ENCODE measurements at places on chromosomes 1 and 21. TPM values are rescaled to one million over a fixed set of nuclear protein-coding genes. Genes with fewer than 3 reads are reported as not detected.

Gene GSTM5
- total RNA-seq = not detected

Gene EFNA1
- total RNA-seq = not detected

Gene XCL2
- 2.7 TPM for total RNA-seq

Gene BNIPL
- total RNA-seq = 1.4 TPM

Gene KCNE2
- total RNA-seq = not detected

Gene AADACL3
- total RNA-seq = not detected

Gene MROH9
- total RNA-seq = not detected

Gene PKP1
- total RNA-seq = not detected

Gene LCE2B
- not detected for total RNA-seq

Gene VWA1
- 7.7 TPM for total RNA-seq

DNA sequence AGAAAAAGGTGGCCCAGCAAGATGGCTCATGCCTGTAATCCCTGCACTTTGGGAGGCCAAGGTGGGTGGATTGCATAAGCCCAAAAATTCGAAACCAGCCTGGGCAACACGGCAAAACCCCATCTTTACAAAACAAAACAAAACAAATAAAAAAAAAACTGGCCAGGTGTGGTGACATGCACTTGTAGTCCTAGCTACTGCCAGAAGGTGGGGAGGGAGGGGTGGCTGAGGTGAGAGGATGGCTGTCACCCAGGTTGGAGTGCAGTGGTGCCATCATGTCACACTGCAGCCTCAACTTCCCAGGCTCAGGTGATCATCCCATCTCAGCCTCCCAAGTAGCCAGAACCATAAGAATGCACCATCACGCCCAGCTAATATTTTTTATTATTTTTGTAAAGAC, 22.8 kb downstream of the RERE start:
- no peak for DNase-seq

- DNase-seq = no peak
These were observed 49.3 kb downstream of the SCP2 start for GRCh38 chr1:52976183-52977035.

DNA sequence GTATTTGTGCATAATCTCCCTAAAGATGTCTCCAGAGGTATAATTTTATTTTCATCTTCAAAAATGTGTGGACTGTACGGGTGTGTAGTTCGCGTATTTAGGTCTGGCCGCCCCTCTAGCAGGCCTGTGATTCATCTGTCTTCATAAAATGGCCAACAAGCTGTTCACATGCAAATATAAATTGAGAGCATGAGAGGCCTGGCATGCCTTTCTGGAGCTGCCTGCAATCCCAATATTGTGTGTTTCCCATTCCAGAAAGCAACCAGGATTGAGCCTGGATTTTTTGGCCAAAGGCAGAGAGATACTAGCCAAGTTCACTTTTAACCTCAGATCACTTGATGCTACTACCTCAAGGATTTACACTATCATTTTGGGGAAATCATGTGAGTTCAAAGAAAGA, 197.2 kb downstream of the NFIA start:
- no peak for DNase-seq

- no peak for DNase-seq
These were observed 37.6 kb downstream of the NDUFS5 start for GRCh38 chr1:39063775-39064174.

DNA sequence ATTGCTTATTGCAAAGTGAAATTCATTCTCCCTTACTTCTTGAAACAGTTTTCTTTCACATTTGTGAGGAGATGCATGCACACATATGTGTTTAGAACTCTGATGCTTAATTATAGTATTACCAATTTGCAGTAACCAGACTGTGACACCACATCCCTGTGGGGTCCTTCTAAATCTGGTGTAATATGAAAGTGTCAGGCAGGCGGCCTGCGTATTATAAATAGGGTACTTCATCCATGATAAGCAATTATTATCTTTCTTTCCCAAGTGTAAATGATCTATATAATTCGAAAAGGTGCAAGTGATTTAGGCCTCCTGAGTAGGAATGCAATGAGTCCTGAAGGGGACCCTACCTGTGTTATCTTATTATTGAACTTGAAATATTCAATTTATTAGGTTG, 876 bp downstream of the EFCAB7 start:
- DNase-seq = no peak

- no peak for DNase-seq
These were observed 2.1 kb downstream of the LRRC42 start for GRCh38 chr1:53948291-53948690.

DNA sequence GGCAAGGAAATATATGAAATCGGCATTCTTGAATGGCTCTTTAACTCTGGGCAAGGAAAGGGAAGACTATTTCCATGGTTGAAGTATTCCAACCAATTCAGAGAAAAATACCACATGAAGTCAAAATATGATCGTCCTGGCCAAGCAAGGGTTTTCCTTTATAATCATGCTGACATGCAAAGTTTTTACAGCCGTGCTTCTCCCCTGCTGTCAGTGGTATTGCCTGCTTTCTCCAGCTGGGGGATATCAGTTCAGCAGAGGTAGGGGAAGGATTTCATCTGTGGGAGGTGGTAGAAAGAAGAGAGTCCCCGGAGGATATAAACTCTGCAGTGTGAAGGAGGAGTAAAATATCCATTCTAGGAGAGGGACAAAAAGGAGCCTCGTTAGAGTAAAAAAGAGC, 322.8 kb downstream of the PAPPA2 start:
- DNase-seq = no peak

DNA sequence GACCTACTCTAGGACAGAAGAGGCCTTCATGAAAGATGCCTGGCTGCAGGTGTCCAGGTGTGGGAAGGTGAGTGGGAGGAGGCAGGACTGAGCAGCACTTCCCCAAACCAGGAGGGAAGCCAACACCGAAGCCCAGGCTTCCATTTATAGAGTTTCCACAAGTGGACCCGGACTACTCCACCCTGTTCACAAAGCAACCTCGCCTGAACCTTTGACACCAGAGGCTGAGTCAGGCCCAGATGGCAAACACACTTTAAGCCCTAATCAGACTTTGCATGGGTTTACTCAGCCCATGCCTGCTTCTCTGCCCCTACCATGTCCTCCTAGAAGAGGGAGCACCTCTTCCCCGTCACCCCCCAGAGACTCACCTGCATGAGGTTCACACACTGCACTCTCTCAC, 14.0 kb downstream of the PRR9 start:
- DNase-seq = no peak

DNA sequence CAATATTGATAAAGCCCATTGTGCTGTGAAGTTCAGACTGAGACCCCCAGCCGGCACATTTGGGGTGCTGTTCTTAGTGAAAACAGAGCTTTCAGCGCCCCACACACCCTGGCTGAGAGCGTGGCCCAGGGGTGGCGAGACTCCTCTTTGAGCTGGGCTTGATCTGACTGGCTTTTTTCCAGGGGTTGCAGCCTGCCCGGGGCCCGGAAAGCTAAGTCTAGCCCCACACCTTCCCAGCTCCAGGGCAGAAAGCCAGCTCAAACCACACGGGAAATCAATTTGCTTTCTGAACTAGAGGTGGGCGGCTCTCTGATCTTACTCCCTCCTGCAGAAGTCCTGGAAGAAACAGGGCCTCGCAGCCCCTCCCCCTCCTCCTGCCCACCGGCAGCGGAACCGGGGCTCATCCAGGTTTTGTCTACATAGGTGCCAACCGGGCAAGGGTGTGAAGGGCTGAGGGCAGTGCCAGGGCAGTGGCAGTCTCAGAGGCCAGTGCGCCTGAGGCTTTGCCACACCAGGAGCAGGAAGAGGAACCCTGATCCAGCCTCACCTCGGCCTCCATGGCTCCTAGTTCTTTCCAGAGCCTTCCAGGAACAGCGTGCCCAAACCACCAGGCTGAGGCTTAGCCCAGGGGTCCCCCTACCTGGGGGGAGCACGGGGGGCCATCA, 155.3 kb downstream of the NPHP4 start:
- no peak for DNase-seq

DNA sequence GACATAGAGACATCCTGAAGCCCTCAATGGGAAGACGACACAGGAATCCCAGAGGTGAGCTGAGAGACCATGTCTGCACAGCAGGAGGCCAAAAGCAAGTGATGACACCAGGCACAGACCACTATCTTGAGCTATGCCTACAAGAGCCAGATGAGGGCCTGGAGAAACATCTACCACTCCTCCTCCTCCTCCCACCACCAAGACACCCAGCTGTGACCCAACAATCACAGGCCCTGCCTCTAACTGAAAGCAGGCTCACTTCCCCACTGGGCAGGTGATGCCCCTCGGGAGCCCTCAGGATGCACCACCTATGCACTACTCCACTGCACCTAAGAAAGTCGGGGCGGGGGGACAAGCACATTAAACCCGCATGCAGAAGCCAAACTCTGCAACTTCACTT, 16.5 kb downstream of the TADA1 start:
- no peak for DNase-seq

- DNase-seq = peak; percentile 3
These were observed 9.1 kb downstream of the AGT start for GRCh38 chr1:230704830-230705229.

DNA sequence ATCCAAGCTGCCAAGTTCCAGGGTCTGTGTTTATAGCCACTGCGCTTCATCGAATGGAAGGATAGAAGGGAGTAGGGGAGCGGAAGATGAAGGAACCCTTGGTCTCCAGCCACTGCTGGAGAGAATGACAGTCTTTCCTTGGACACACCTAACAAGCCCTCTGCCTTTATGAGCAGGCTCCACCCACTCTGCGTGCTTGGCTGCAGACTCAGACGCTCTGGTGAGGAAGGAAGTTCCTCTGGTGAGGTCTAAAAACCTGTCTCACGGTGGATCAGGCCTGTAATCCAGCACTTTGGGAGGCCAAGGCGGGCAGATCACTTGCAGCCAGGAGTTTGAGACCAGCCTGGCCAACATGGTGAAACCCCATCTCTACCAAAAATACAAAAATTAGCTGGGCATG, 55.4 kb downstream of the MATN1 start:
- DNase-seq = no peak

DNA sequence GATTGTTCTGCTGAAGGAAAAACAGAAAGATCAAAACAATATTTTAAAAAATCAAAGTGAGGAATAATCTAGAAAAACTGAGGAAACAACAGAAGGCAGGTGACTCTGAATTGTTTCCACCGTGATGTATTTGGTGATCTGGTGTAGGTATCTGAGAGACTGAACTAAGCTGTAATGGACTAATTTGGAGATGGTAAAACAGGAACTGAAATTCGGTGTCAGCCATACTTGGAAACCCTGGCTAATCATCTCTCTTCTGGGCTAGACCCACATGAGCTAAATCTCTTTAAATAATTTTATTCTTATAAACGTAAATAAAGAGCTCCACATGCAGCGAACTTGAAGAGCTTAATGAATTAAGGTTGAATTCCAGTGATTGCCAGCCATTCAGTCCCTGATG, 1226.1 kb downstream of the NCAM2 start:
- DNase-seq = no peak

GRCh38 chr1:97006044-97006661, 284.6 kb downstream of the PTBP2 start:
- no peak for DNase-seq

DNA sequence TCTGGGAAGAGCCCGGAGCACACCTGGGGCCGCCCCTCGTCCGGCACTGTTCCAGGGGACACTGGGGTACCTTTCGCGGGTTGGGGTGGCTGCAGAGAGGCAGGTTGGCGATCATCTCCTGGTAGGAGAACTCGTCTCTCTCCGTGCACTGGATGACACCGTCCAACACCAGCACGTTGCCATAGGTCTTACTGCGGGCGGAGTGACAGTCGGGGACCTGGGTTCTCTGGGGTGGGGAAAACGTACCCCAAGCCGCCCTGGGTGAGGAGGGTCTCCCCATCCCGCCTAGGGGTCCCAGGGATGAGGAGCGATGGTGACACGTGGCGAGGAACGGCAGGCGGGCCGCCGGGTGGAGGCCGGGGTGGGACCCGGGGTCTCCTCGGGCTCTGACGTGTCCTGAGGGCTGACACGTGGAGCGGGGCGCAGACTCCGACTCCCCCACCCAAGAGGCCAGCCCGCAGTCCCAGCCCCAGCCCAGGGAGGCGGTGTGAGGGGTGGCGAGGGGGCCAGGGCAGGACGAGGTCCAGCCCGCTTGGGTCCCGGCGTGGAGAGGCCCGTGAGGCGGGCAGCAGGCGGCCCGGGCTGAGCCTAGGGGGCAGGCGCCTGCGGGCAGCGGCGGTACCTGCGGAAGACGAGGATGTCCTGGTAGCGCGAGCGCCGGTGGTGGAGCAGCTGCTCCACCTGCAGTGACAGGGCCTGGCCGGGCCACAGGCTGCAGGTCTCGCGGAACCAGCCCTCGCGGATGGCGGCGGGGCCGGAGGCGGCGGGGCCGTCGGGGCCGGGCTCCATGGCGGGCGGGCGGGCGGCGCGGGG, 457 bp downstream of the SRM start:
- DNase-seq = no peak

GRCh38 chr1:56491441-56491840, 87.9 kb downstream of the PLPP3 start:
- no peak for DNase-seq

DNA sequence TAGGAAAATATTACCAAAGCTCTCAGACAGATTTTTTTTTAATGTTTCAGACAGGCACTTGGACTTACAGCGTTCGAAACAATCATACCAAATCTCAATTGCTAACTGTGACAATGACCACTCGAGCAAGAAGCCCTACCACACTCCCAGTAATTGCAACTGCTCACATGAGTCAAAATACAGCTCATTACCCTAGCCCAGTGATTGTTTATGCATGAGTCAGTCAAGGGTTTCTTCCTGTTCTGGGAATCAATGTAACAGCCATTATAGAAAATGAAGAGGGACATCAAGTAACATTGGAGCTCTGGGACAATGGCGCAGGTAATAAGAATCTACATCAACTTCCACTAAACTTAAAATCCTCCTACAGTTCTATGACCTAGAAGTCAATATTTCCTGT, 56.1 kb upstream of the SH3GLB1 start:
- no peak for DNase-seq

- DNase-seq = no peak
These were observed 23.0 kb upstream of the PIGC start for GRCh38 chr1:172466795-172467407.
